T-cell (primary cell): ENCODE measurements at places on chromosomes 7 and 10. TPM values are rescaled to one million over a fixed set of nuclear protein-coding genes. Genes with fewer than 3 reads are reported as not detected.

CDHR1 gene
- total RNA-seq = 0.56 TPM

DNA sequence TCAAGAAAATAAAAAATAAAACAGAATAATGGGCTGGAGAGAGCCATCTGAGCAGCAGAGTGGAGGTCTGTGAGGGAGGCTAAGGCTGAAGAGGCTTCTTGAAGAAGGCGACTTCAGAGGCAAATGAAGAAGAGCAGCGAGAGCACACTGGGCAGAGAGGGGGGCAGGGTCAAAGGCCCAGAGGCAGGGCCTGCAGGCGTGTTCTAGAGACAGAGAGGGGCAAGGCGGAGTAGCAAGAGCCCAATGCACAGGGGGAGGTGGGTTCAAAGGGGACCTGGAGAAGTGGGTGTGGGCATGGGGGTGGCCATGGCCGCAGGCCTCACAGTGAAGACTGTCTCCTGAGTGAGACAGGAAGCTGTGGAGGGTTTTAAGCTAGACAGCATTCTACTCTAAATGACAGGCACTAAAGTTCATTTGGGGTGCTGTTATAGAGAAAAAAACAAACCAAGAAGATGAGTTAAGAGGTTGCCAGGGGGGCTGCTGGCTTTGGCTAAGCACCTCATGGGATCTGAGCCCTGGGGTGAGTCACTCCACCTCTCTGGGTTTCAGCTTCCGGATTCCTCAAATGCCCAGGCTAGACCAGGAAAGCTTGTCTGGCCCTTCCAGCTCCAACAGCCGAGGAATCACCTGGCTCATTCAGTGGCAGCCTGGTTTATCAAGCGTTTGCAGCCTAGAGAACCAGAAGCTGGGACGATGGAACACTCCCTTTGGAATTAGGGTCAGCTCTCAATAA lies 81.7 kb downstream of the DLG5 start:
- H3K4me1 ChIP-seq = peaks cover 5% of the 10 kb centered on the region
- H3K36me3 ChIP-seq = no peaks in the 10 kb centered on the region
- peaks cover 2% of the 10 kb centered on the region for H3K27me3 ChIP-seq
- H3K27ac ChIP-seq = no peak overlapping the region
- H3K4me3 ChIP-seq = no peak overlapping the region

- no peak for DNase-seq
- no peak overlapping the region for H3K4me3 ChIP-seq
- no peaks in the 10 kb centered on the region for H3K4me1 ChIP-seq
- no peaks in the 10 kb centered on the region for H3K27me3 ChIP-seq
- no peaks in the 10 kb centered on the region for H3K36me3 ChIP-seq
- no peak overlapping the region for H3K27ac ChIP-seq
Observed at GRCh38 chr10:110376021-110376766, 71.5 kb upstream of the SMNDC1 start.

NPSR1 gene
- total RNA-seq = not detected

DNA sequence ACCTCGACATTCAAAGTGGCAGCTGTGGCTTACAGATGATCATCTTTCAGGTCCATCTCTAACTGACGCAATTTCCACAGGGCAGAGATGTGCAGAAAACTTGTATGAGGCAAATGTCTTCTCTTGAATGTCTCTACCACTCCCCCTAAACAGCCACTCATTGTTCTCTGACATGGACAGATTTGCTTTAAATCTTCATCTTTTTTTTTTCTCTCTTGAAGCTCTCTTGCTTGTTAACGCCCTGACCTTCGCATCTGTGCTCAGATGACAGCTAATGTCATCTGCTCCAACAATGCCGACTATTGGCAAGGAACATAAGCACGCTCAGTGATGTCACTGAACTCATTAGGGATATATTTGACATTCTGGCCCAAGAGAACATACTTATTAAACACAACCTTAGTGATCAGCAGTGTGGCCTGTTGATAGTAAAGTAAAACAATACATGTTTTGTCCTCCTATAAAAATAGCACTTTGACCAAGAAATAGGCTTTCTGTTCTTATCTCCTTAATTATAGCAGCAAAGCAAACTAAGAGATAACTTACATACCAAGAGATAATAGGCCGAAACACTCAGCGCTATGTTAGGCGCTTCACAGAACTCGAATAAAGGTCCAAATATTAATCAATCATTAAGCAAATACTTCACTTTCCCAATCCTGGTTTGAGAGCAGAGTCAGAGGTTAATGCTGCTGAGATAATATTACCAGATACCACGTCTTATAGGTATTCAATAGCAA lies 583.5 kb downstream of the PARD3 start:
- no peak overlapping the region for H3K27ac ChIP-seq
- no peaks in the 10 kb centered on the region for H3K27me3 ChIP-seq
- H3K36me3 ChIP-seq = no peaks in the 10 kb centered on the region
- no peaks in the 10 kb centered on the region for H3K4me1 ChIP-seq
- DNase-seq = no peak

- no peaks in the 10 kb centered on the region for H3K27me3 ChIP-seq
- no peak for DNase-seq
- H3K27ac ChIP-seq = no peak overlapping the region
Observed at GRCh38 chr7:70380421-70381015, 751.4 kb upstream of the GALNT17 start.

DNA sequence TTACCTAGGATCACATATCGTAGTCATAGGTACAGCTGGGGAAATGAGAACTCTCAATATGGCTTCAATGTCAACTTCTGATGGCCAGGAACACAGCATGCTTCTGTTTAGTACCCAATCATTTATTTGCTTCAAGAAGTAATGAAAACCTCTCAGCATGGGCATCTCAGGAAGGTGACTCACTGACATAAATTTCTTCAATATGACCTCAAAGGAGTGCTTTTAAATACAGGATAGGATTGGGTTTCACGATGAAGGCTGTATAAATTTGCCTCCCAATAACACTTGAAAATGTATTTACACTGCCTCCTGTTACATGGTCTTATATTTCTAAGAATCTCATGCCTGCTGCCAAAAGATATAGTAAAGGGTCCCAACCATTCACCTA lies 15.1 kb downstream of the ITGA8 start:
- no peak for DNase-seq
- no peaks in the 10 kb centered on the region for H3K36me3 ChIP-seq
- H3K27ac ChIP-seq = no peak overlapping the region

EXOC4 gene
- total RNA-seq = 64.8 TPM

DNA sequence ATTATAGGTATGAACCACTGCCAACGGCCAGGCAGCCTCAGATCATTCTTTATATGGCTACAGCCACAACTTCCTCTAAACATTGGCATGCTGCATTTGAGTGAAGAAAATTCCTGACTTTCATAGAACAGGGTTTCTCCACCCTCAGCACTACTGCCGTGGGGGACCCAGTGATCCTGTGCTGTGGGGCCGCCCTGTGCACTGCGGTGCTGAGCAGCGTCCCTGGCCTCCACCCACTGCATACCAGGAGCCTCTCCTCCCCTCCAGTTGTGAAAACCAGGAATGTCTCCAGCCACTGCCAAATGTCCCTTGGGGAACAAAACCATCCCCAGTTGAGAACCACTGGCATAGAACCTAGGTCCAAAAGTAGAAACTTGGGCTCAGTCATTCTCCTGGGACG lies 15.8 kb downstream of the CNPY1 start:
- no peak for DNase-seq
- H3K4me3 ChIP-seq = no peak overlapping the region
- H3K4me1 ChIP-seq = no peaks in the 10 kb centered on the region

HTR5A gene
- total RNA-seq = not detected

DNA sequence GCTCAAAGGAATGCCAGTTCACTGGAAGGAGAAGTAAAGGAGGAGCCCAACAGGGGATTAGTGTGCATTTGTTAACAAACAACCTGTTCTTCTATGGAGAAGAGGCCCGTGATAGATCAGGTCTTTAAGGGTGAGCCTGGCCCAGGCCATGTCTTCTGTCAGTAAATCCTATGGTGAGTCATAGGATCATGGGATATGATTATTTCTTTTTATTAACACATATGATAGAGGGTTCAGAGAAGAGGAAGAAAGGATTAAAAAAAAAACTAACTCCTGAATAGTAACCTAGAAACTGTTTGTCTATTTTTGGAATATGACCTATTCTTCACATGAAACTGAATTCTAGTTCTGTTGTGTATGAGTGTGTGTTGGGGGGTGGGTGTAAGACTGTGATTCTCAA lies 70.4 kb downstream of the GPR158 start:
- no peak overlapping the region for H3K27ac ChIP-seq
- DNase-seq = no peak
- H3K4me1 ChIP-seq = no peaks in the 10 kb centered on the region
- H3K27me3 ChIP-seq = no peaks in the 10 kb centered on the region
- H3K36me3 ChIP-seq = no peaks in the 10 kb centered on the region

PTPRN2 gene
- total RNA-seq = 0.60 TPM

ITPRID1 gene
- total RNA-seq = not detected

STOX1 gene
- total RNA-seq = 0.16 TPM
